NCI-H2171 (cell line): ENCODE measurements at places on chromosomes 12 and 14.

DNA sequence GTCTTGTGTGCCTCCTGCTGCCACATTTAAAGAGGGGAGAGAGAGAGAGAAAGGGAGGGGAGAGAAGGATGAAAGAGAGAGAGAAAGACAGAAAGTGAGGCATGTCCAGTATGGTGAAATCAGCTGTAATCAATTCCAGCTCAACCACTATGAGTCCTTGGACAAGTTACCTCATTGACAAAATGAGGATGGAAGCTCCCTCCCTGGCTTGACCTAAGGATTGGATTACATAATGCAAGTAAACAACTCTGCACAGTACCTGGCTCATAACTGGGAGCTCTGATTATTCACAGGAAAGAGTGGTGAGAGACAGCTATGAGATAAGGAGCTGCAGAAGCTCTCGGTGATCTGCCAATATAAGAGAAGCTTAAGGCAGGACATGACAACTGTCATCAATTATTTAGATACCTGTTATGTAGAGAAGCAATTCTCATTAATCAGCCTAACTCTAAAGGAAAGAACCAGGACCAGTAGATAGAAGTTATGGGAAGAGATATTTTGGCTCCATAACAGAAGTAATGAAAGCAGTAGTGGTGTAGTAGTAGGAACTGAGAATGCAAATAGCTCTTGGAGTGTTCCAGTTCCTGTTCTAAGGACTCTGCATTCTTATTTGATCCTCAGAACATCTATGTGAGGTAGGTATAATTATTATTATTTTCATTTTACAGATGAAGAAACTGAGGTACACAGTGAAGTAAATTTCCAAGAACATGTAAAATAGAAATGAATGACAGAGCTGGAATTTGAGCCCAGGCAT, 791.6 kb downstream of the DIO2 start:
- no peak for DNase-seq

- DNase-seq = peak; percentile 84
Observed at GRCh38 chr14:58904776-58905175, 267.0 kb downstream of the DACT1 start.

DNA sequence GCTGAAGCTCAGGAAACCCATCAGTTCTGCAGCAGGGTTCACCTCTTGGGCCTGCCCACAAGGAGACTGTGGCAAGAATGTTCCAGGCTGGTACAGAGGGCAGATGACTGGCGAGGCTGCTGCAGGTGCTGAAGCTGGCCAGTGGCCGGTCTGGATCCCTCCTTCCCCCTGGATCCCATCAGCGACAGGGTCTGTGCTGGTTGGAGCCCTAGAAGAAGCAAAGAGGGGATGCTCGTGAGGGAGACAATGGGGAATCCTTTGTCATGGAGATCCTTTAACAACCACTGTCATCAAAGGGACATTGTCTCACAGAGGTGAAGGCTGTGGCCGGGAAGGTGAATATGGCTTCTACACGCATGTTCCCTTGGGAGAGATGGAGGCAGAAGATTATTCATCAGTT, 211.4 kb upstream of the TMEM132C start:
- no peak for DNase-seq

DNA sequence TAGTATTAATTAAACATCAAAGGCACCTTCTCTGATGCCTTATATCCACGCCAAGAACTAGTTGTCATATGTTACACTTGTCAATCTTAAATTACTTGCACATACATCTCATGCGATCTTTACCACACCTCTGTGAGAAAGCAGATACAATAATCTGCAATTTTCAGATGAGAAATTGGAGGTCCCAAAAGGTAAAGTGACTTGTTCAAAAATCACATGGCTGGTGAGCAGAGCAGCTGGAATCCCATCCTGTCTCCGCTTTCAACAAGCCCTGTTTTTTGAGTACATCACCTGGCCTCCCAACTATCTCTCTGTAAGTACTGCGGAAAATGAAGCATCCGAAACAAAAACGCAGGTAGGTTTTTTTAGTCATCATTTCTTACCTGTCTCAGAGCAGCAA, 203.4 kb upstream of the FOXN3 start:
- peak; percentile 18 for DNase-seq

GRCh38 chr14:63454863-63455622, 88.1 kb downstream of the PPP2R5E start:
- peak; percentile 59 for DNase-seq

- DNase-seq = no peak
Observed at GRCh38 chr12:57237596-57237931, 8.1 kb downstream of the SHMT2 start.

DNA sequence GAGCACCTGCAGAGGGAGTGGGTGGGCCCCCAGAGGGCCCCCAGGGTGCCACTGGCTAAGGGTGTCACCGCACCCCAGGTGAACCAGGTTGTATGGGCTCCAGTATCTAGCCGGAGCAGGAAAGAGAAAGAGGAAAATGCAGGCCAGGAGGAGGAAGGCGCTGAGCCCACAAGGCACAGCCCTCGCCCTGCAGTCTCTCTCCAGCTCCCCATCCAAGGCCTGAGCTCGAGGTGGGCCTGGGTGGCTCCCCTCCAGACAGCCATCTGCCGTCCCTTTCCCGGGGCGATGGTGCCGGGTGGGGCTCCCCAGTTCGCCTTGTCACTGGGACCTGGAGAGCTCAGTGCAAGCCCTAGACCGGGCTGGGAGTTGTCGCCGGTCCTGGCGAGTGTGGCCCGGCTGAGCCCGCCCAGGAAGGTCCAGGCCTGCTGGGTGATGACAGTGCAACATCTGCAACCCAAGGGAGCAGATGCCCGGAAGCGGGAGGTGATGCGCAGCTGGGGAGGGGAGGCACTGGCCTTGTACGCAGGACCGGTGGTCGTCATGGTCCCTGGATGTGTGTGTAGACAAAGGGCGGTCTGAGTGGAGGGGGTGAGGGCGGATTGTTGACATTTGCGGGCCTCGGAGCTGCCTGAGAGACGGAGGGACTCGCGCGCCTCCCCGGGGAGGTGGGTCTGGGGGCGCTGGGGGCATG, 716 bp downstream of the TMEM179 start:
- peak; percentile 47 for DNase-seq

GRCh38 chr14:88044444-88044758, 39.5 kb downstream of the GPR65 start:
- DNase-seq = no peak

- no peak for DNase-seq
Observed at GRCh38 chr14:54489731-54490444, 1.1 kb upstream of the GMFB start.

- DNase-seq = no peak
Observed at GRCh38 chr12:54387114-54387467, 2.6 kb upstream of the ZNF385A start.

- no peak for DNase-seq
Observed at GRCh38 chr14:22296722-22297121, 292.3 kb downstream of the DAD1 start.

DNA sequence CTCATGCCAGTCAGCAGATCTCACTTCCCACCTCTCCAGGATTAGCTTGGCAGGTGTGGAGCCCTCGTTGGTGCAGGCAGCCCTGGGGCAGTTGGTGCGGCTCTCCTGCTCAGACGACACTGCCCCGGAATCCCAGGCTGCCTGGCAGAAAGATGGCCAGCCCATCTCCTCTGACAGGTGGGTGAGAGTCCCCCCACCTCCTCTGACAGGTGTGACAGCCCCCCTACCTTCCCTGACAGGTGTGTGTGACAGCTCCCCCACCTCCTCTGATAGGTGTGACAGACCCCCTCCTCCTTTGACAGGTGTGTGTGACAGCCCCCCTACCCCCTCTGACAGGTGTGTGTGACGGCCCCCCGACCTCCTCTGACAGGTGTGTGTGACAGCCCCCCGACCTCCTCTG, 26.3 kb downstream of the PAPLN start:
- no peak for DNase-seq

- no peak for DNase-seq
Observed at GRCh38 chr12:94571556-94571955, 78.8 kb downstream of the TMCC3 start.

DNA sequence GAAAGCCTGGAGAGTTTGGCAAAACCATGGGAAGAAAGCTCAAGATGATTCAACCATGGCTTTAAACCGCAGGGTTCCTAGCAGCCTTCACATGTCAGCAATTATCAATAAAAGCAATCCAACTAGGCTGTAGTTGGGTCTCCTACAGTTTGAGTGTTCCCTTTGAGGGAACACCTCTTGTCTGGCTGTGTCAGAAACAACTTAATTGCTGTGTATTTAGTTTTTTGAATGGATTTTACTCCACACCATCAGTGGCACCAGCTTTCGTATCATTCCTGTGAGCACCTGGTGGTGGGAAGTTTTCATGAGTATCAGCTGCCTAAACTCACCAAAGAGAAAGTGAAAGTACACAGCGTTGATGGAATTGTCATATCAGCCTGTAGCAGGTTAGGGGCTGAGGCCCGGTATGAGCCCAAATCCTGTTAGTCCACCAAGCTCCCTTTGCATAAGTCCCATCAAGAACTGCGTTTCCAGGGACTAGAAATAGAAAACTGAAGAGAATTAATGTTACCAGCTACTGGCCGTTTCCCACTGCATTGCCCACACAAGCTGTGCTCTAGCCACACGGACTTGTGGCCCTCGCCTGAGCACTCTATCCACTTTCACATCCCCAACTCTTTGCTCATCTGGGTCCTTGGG, 10.9 kb upstream of the IL26 start:
- DNase-seq = no peak

GRCh38 chr14:75648066-75648838, 12.4 kb downstream of the ERG28 start:
- no peak for DNase-seq

DNA sequence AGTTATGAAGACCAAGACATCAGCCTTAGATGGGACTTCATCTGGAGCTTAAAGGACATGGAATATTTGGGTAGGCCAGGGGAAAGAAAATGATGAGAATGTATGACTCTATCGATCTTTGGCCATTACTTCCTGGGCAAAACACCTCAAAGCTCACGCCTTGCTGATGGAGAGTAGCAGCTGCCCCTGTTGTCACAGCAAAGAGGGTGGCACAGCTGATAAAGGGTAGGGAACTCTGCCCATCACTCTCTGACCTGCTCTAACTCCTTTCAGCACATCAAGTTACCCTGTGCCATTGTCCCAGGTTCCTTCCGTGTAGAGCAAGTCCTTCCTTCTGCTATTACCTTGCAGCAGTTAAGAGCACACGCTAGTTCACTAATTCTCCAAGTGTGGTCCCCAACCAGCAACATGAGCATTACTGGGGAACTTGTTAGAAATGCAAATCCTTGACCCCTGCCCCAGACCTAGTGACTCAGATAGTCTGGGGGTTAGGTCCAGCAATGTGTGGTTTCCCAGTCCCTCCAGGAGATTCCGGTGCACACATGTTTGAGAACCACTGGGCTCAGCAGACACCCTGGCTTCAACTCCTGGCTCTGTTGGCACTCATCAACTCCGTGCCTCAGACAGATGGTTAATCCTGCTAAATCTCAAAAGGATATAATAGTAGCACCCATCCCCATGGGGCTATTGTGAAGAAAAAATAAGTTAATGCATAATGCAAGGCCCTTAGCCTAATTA, 93.7 kb upstream of the EEA1 start:
- no peak for DNase-seq
